ENCODE measurements at places on chromosomes 3 and 15.
A peak's percentile ranks its signal among the peaks of the same experiment; 100 is the strongest.

DNA sequence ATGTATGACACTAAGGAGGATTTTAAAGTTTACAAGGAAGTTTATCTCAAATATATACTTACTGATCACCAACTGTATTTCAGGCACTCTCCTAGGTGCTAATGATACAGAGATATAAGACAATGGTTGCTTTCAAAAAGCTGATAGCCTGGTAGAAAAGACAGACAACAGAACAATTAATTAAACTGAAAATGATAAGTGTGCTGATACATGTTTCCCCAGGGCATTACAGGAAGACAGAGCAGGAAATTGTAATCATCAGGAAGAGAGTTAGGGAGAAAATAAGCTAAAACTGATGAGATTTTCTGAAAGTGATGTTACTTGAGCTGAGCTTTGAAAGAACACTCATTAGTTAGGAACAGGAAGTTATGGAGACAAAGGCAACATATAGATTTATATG, 229.7 kb downstream of the RSRC1 start:
- DNase-seq = no peak

DNA sequence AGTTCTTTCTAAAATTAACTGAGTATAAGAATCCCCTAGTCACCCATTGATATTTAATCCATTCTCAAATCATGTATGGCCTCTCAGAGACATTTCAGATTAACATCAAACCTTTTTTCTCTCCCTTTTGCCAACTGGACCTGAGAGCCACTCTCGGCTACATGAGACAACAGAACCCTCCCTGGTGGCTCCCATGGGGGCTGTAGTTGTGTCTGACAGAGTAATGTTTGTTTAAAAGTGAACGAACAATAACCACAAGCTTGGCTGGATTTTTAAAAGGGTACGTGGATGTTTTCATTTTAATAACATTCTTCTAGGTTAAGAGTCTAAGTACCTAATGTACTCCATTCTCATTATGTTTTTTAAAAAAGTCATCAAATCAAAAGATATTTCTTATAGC, 37.1 kb downstream of the P3H2 start:
- DNase-seq = no peak

DNA sequence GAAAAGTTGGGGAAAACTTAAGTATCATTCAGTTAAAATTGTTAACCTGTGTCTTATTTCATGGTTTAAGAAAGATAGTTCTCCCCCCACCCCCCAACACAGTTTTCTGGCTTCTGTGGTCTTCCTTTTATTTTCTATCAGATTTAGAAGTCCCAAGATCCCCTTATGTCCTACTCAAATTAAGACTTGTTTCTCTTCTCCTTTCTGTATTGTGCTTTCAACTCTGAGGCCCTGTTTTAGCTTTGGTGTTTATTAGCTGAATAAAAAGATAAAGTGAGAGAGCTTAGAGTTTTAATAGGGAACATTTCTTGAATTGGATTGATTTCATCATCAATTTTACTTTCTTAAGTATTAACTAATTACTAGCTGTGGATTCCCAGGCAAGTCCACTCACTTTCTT, 62.6 kb downstream of the AKAP13 start:
- no peak for DNase-seq

- DNase-seq = no peak
Measured at GRCh38 chr3:119099785-119100184, 46.2 kb upstream of the TEX55 start.

GRCh38 chr3:155178810-155179436, 98.8 kb downstream of the MME start:
- DNase-seq = no peak

- no peak for DNase-seq
Measured at GRCh38 chr3:105860641-105861040, 8.2 kb downstream of the CBLB start.

DNA sequence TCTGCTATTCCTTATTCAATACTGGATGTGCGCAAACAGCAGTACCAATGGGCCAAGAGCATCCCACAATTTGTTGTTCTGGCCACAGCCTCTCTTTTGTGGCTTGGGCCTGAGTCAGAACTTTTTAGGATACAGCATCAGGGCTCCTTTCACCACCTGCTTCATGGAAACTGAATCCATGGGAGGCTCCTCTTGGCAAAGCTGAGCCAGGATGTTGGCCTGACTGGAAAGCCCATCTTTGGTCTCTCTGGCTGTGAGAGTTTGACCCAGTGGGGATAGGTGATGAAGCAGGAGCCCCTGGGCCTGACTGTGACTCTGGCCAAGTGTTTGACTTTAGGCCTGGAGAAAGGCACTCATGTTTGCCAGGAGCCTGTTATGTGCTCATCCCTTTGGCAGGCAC, 27.6 kb downstream of the IL16 start:
- no peak for DNase-seq

- peak; percentile 30 for DNase-seq
Measured at GRCh38 chr3:15591242-15591641, 10.1 kb downstream of the HACL1 start.

- peak; percentile 69 for DNase-seq
Measured at GRCh38 chr3:38496131-38496910, at the start of gene EXOG. EXOG (plus strand) TSS chr3:38496340; CDS start chr3:38496368, 28 bp downstream.

DNA sequence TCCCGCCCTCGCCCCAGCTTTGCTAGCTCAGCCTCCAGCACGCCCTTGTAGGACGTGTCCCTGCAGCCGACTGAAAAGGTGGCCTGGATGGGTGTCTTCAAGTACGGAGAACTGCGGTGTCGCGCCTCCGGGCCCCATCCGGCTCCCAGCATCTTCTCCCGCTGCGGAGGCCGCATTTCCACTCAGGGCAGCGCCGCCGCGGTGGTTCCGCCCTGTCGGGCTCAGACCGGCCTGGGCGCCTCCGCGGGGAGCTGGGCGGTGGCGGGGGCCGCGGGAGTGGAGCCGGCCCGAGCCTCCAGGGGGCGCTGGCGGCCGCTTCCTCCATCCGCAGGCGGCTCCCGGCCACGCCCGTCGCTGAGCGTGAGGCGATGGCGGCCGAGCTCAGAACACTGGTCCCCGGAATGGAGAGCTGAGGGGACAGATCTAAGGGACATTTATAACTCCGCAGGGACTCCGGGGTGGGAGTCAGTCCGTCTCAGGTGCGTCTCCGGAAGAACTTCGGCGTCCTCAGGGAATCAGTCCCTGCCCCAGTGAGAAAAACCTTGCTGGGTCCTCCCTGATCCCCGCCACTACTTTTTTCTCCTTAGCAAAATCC, 13.6 kb upstream of the SMCO1 start:
- no peak for DNase-seq

GRCh38 chr3:70085613-70086012, 86.1 kb downstream of the SAMMSON start:
- DNase-seq = no peak

DNA sequence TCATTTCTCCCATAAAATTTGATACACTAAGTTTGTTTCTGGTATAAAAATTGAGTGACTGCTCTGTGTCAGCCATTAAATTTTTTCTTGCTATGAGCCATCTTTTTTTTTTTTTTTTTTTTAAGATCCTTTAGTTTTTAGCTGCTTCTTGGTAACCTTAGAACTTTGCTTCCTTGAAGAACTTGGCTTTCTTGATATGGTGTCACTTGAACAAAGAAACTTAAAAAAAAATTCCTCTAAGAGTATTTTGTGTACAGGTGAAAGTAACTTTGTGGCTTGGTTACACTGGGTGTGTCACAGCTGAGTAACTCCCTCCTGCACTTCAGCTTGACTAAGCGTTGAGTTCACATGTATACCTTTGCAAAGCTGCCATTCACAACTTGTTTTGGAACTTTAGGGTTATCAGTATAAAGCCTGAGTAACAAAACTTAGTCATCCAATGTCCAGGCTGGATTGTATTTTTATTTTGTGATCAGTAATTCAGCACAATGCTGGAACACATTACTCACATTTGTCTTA, 6.5 kb downstream of the CHD2 start:
- no peak for DNase-seq

DNA sequence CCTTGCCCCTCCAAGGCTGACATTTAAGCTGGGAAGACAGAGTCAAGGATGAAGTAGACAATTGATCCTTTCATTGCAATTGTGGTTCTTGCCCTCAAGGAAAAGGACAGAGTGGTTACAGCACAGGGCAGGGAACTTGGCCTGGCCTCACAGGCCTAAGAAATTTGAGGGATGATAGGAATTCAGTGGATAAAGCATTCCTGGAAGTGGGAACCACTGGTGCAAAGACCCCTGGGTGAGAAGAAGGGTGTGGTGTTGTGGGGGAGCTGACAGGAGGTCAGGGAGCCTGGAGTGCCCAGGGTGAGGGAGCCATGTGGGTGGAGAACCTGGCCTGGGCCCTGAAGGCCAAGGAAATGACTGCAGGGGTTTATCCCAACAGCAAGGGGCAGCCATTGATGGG, 287.4 kb downstream of the UACA start:
- no peak for DNase-seq

DNA sequence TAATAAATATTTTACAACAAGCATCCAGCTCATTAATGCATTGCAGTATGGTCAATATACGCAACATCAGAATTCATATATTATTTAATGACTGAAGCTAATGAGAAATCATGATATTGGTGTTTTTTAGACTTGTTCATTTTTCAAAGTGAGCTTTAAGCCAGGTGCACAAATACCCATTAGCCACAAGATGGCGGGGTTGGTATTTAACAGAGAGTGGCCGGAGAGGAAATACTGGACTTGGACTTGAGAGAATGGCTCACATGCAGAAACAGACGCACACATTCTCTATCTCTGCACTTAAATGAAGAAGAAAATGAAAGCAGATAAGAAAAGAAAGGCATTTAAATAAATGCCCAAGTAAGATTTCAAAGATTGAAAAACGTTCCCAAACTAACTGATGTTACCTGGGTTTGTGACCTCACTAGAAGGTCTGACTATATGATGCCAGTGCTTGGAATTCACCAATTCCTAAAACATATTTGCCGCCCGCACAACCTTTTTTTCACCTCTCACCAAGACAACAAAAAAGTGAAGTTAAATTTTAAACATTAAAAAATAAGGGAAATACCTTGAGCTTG, 21.2 kb upstream of the CRBN start:
- no peak for DNase-seq

DNA sequence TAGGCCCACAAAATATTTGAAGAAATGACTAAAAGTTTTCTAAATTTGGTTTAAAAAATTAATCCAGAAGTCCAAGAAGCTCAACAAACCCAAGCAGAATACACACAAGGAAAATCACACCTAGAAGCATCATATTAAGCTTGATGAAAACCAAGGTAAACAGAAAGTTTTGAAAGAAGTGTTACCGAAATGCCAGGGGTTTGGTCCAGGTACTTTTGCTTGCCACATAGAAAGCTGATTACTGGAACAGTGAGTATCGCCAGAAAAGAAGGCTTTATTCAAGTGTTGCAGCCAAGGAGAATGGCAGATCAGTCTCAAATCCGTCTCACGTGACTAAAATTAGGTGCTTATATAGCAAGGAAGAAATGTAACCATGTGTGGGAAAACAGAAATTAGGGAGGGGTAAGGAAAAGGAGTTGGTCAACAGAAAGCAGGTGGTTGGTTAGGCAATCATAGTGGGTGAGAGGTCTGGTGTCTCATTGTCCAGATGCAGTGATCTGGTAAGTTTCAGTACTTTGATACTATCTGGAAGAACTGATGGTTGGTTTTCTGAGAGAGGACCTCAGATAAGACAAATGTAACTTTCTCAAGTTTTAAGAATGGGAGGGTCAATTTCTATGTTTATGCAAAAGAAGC, 96.9 kb upstream of the MYRIP start:
- no peak for DNase-seq

- DNase-seq = no peak
Measured at GRCh38 chr15:77287385-77287784, 132.5 kb downstream of the PEAK1 start.

- no peak for DNase-seq
Measured at GRCh38 chr3:79531566-79532295, 236.1 kb downstream of the ROBO1 start.

- DNase-seq = no peak
Measured at GRCh38 chr15:63353887-63354286, 27.8 kb downstream of the CA12 start.

DNA sequence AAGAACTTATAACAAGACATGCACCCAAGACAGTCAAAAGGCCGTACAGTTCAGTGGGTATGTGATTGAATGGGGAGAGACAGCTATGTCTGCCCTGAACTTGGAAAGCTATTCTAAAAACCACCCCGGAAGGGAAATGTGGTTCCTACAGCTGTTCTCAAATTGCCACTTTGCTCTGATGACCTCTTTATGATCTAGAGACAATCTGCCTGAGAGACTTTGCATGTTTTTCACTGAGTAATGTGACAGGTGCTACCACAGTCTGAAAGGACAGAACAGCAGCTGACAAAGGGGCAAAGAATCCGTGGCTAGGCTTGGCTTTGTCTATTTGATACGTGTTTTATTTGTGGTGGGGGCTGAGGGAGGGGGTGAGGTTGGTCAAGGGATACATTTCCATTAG, 148.3 kb upstream of the NPHP3 start:
- no peak for DNase-seq

DNA sequence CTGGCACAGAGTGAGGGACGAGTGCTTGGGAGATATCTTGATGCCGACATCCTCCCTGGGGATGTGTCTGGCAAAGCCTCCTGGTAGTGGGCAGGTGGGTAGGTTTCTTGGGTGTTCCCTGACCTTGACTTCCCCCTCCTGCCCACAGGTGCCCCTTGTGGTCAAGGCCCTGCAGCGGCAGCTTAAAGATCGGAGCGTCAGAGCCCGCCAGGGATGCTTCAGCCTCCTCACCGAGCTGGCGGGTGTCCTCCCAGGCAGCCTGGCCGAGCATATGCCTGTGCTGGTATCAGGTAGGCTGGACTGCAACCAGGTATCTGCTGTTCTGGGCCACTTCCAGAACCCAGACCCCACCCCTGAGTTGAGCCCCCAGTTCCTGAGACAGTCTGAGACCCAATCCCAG, 19.2 kb downstream of the CAND2 start:
- DNase-seq = no peak

DNA sequence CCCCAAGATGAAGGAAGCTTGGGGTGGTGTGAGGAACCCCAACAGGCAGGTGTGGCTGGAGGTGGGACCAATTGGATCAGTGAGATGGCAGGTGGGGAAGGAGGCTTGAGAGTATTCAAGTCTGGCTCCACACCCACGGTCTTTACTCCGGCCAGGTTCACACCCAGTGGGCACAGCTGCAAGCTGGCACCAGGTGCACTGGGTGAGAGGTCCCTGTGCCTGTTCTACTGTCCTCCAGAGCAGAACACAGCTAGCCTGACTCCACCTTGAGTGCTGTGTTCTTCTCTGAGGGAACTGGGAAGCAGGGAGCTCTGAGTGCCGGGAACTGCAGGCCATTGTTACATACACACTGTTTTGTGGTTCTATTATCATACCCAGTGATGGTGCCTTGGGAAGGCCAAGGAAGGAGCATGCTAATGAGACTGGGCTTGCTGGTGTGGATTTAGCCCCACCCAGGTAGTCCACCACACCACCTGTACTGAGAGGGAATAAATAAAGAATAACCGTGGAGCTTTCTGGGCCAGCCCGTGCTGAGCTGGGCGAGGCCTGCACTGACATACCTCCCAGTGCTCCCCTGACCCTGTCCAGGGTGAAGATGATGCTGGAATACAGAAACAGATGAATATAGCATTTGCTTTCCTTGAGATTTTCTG, 93.4 kb downstream of the ABHD5 start:
- no peak for DNase-seq

DNA sequence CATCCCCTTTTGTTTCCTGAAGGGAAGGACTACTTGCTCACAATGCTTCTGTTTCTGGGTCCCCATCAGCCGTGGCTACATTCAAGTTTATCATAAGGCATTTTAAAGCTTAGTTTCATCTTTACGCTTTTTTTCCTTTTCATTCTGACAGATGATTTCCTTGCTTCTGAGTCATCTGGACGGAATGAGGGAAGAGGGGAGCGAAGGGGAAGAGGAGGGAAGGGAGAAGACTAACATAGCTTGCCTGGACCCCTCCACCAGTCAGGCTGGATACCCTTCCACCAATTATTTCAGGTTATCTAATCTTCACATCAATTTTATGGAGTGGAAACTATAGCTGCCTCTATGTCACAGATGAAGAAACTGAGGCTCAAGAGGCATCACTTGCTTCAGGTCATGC, 27.6 kb downstream of the FAM3D start:
- DNase-seq = no peak

Measured in brain pericyte (primary cell).